ENCODE measurements at places on chromosomes 6 and 20.

- no peak for DNase-seq
Measured at GRCh38 chr6:88650979-88651378, 312.4 kb downstream of the RNGTT start.

GRCh38 chr6:90216072-90216977 lies 80.3 kb downstream of the BACH2 start:
- no peak for DNase-seq

DNA sequence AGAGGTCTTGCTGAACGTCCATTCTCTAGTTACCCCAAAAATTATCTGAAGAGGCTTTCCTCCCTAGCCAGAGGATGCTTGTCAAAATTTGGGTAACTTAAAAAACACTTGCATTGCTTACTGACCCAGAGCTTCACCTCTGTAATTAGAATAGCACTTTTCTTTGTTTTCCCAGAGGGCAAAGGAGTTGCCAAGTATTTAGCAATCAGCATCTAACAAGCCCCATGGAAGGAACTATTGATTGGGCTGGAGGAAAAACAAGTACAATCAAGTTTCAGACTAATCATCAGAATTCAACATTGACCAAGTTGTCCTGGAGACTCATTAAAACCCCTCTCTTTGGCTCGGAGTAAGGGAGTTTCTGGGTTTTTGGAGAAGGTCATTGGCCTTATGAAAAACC lies 226.4 kb downstream of the TBC1D7 start:
- no peak for DNase-seq

GRCh38 chr6:40169878-40170277 lies 235.6 kb upstream of the MOCS1 start:
- DNase-seq: no peak

DNA sequence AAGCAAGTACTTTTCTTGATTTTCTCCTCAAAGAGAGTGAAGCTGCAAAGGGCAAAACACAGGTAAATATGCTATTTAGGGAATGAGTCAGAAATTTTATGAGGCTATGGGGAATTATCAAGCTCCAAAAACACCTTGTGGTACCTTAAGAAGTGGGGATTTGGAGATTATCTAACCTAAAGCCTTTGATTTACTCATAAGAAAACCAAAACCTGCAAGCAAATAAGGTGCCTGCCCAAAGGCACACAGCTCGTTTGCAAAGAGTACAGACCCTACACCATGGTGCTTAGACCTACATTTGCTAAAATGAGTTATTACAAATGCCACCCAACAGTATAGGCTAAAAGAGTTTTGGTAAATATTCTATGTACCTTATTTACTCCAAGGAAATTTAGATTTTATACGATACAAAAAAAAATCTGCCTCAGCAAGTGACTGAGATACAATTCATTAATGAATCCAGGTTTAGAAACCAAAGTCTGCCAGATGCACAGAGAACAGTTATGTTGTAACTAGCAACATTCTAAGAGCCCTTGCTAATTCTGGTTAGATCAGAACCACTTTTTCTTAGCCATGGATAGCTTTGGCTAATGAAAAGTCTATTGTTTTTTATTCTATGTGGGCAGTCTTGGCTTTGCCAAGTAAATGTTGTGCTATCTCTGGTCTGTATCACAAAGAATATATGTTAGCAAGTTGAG lies 101.5 kb downstream of the KHDC1L start:
- no peak for DNase-seq

- DNase-seq: no peak
Measured at GRCh38 chr6:75144386-75144785, 61.5 kb downstream of the COL12A1 start.

DNA sequence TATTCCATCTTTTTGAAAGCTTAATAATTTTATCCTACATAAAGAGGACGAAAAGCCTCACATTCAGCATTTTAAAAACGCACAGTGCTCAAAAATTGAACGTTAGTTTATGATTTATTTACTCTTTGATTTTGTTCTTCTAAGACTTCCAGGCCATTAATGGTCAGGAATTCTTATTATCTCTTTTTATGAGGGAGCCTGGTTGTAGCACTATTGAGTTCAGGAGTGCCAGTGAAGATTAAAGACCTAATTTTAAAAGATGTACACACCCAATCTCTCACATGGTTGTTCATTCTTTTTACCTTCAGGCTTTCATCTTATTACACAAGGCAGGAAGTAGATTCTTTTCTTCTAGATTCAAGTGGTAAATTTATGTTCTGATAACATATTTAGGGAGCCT lies 68.6 kb downstream of the HDDC2 start:
- DNase-seq: no peak

DNA sequence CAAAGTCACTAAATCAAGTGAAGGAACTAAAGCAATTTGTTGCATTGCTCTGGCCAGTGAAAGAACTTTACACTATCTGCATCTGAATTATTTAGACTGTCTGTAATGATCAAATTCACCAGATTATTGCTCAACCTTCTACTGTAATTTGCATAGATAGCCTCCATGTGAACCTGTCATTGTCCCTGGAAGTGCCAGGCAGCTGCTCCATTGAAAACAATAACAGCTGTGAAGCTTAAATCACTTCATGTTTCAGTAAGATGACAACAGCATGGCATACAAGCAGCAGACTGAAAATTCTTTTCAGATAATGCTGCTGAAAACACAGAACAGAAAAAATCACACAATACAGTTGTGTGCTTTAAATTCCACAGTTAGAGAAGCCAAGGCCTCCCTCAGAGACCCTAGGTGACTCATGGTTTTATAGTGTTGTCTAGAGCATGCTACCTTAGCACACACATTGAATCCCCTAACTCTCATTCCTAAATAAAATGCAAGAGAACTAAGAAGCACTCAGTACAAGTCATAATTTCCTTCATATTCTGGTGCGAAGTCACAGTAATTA lies 248.9 kb downstream of the TPBG start:
- DNase-seq: no peak

GRCh38 chr6:6314596-6314995 lies 5.9 kb downstream of the F13A1 start:
- DNase-seq: no peak

DNA sequence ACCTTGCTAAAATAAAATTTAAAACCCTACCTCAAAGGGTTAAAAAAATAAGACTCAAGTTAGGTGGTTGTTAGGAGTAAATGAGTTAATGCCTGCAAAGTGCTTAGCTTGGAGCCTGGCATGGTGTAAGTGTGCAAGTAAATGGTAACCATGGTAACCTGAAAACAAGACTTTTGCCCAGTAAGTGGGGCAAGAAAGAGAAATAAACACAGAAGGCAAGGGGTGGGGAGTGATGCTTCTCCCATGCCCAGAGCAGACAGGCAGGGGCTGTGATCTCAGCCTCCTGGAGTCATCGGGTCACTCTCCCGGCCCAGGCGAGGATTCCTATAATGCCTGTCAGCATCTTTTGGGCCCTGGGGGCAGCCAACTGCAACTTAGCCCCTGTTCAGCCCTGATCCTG lies 59.2 kb upstream of the SLC32A1 start:
- DNase-seq: no peak

DNA sequence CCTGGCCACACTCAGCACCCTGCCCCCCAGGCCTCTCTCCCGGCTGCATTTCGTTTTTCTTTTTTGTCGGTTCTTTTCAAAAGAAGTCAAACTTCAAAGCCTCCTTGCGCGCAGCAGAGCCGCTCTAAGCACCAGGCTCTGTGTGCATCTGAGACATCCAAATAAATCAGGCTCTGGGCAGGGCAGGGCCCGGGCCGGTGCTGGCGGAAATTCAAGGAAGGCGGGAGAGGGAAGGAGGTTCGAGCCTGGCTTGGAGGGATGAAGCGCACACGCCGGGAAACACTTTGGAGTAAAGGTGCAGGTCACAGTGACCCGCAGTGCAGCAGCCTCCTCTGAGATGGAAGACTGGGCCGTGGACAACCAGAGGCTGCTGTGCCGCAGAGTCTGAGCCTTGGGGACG lies 5.8 kb downstream of the GATA5 start:
- DNase-seq: no peak

- DNase-seq: no peak
Measured at GRCh38 chr6:96576221-96576620, 13.3 kb downstream of the FHL5 start.

DNA sequence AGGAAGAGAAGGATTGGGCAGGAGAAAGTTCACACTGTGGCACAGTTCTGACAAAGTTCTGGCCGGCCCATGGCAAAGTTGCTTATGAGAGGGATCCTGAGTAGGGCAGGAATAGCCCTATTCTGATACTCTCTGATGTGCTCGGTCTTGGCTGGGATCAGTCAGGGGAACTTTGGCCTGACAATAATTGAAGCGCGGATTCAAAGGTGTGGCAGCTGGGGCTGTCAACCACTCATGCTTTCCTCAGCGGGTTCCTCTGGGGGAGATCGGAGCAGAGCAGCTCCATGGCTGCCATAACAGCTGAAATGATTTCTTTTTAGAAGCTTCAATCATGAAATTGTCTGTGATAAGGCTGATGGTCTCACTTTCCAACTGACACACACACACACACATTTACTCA lies 714.1 kb downstream of the DHX35 start:
- DNase-seq: no peak

DNA sequence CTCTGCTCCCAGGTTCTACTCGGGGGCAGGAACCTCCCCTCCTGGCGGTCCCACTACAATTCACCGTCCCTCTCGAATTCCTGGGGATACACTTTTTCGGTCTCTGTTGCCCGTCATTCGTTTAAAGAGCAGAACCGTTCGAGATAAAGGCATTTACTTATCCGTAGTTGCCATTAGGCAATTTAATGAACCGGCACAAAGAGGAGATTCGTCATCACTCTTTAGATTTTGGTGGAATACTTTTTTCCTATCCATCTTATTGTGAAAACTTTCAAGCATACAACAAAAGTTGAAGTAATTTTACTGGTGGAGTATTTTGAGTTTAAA lies 1.2 kb upstream of the CD24 start:
- no peak for DNase-seq

DNA sequence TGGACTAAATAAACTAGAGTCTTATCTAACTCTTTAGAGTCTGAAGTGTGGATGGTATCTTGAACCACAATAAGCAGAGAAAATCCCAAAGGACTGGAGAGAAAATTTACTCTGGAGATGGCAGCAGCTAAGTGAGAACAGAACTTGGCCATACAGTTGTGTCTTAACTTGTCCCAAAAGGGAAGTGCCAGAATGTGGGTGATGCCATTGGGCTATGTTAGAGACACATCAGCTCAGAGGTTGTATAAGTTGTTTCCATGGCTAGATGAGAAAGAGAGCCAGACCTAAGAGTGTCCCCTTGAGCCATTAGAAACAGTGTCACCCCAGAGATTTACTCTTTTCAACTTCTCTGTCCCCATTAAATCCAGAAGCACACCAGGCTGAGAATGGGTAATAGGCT lies 36.2 kb downstream of the FOXO3 start:
- no peak for DNase-seq

DNA sequence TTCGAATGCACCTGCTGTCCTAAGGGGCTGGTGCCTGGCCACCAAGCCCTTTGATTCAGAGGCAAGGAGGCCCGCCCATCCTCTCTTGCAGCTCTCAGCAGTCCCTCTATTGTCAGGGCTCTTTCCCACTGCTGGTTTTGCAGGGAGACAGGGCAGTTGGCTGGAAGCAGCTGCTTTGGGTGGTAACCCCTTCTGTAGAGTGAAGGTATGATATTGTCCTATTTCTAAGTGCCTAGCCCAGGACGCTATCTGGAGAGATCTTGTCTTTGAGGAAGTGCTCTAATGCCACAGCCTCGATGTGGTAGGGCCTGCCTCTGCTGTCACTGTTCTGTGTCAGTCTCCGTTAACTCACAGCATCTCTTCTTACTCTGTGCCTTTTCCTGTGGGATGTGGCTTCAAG lies 5.6 kb downstream of the PLCG1 start:
- no peak for DNase-seq

GRCh38 chr6:147023581-147023980 lies 180.6 kb upstream of the STXBP5 start:
- DNase-seq: no peak

DNA sequence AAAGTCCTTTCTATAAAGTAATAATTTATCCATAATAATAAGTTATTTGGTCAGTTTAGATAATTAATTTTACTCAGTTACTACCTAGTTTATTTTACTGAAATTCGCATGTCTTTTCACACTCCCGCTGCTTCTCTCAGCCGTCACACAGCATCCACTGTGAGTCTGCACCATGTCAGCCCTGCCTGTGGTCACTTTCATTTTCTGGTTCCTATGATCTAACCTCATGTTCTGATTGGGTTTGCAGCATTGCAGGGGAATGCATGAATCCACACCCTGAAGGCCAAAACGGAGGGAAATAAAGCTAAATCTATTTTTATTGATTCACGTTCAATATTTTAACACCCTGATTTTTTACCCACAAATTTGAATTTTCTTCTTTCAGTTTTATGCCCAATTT lies 47.4 kb downstream of the PDE10A start:
- no peak for DNase-seq

DNA sequence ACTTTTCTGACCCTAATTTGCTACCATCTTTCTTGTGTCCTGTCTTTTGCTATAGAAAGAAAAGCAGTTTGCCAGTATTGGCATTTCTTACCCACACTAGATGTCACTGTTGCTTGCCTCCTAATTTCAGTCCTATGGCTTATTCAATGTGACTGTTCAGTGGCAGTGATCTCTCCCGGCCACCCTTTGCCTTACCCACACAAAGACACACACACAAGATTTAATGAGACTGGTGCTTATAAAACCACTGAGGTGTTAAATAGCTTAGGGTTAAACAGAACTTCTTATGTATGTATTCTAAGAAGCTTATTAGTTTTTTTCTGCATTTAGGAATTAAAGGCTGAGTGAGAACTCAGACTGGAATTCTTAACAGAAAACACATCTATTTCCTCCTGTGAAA lies 233.6 kb upstream of the ASCC3 start:
- peak; percentile 63 for DNase-seq

DNA sequence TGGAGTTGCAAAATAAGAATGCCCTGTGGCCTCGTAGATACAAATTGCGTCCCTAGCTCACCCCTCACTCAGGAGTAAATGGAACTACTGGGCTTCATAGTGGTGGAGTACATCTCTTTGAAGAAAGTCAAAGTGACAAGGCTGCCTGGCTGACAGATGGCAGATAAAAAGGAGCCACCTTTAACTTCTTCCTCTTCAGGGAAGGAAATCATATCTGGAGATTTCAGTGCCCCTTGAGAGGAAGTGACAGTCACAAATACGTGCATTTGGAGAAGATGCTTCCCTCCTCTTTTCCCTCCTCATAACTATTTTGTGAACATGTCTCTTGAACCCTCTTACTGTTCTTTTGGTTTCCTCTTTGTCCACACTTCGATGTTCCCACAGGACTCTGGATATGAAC lies 43.2 kb downstream of the PPP1R3G start:
- no peak for DNase-seq

GRCh38 chr6:146879406-146880117 lies 280.8 kb downstream of the ADGB start:
- DNase-seq: no peak

GRCh38 chr6:11188161-11188915 lies 44.1 kb downstream of the NEDD9 start:
- no peak for DNase-seq

Measured in dorsolateral prefrontal cortex (tissue), 122 donors.